ENCODE measurements at places on chromosomes 16 and 17. TPM values are rescaled to one million over a fixed set of nuclear protein-coding genes. Genes with fewer than 3 reads are reported as not detected.

The GAS2L2 gene
- not detected for total RNA-seq

The TOM1L1 gene
- 48.7 TPM for total RNA-seq

The CDK5R1 gene
- 1.3 TPM for total RNA-seq

The G6PC1 gene
- not detected for total RNA-seq

The CCL7 gene
- not detected for total RNA-seq

The NPIPB6 gene
- total RNA-seq: 5.8 TPM

The SMIM22 gene
- 219 TPM for total RNA-seq

The EPN2 gene
- total RNA-seq: 98.4 TPM

The RSL1D1 gene
- 52.4 TPM for total RNA-seq

The CA5A gene
- total RNA-seq: not detected

The TAC4 gene
- not detected for total RNA-seq

The AIPL1 gene
- total RNA-seq: not detected

The OVCA2 gene
- 30.3 TPM for total RNA-seq

The ASPA gene
- 3.7 TPM for total RNA-seq

The KIF18B gene
- total RNA-seq: 0.82 TPM

The KCNAB3 gene
- not detected for total RNA-seq

The FAM234A gene
- total RNA-seq: 55.4 TPM

The COQ7 gene
- 40.4 TPM for total RNA-seq

The WIPF2 gene
- 25.1 TPM for total RNA-seq

The NAGS gene
- total RNA-seq: 3.0 TPM

The UBE2I gene
- 58.3 TPM for total RNA-seq

The MT1M gene
- 2.7 TPM for total RNA-seq

The DDX28 gene
- 13.1 TPM for total RNA-seq

The NPIPA3 gene
- not detected for total RNA-seq

The USP36 gene
- total RNA-seq: 28.5 TPM

The KRTAP9-4 gene
- total RNA-seq: not detected

The EFNB3 gene
- 0.32 TPM for total RNA-seq

The RAB11FIP4 gene
- 41.0 TPM for total RNA-seq

The SLC12A3 gene
- total RNA-seq: not detected

The SEPTIN12 gene
- not detected for total RNA-seq

The RTN4RL1 gene
- total RNA-seq: 0.27 TPM

The GAA gene
- 54.6 TPM for total RNA-seq

The VMO1 gene
- total RNA-seq: not detected

The ENO3 gene
- 9.3 TPM for total RNA-seq

The CCL8 gene
- total RNA-seq: 10.9 TPM

The SLC22A31 gene
- not detected for total RNA-seq

The GALR2 gene
- total RNA-seq: 10.0 TPM

The TRAP1 gene
- 31.8 TPM for total RNA-seq

The CRHR1 gene
- not detected for total RNA-seq

The RNF222 gene
- total RNA-seq: not detected

The PLEKHM1 gene
- total RNA-seq: 43.6 TPM

The EVPLL gene
- not detected for total RNA-seq

The GPR139 gene
- not detected for total RNA-seq

The SPATA32 gene
- total RNA-seq: not detected

The RGS11 gene
- 4.4 TPM for total RNA-seq

The GPR179 gene
- not detected for total RNA-seq

The KRTAP9-3 gene
- total RNA-seq: not detected

The PPM1E gene
- 0.14 TPM for total RNA-seq

The TERB1 gene
- not detected for total RNA-seq

The SLC38A8 gene
- total RNA-seq: not detected

The SPATA22 gene
- not detected for total RNA-seq

The TELO2 gene
- 75.9 TPM for total RNA-seq

The ABCC11 gene
- total RNA-seq: 0.16 TPM

The TPSB2 gene
- total RNA-seq: 12.5 TPM

The SIRT7 gene
- total RNA-seq: 76.5 TPM

Measured in transverse colon (tissue), 4 donors.